ENCODE measurements at places on chromosomes 3 and 15. TPM values are rescaled to one million over a fixed set of nuclear protein-coding genes. Genes with fewer than 3 reads are reported as not detected.

Gene PRKCD
- 5.9 TPM for total RNA-seq

Gene TTBK2
- 14.7 TPM for total RNA-seq

Gene SNTN
- total RNA-seq = not detected

Gene WWTR1
- 30.7 TPM for total RNA-seq

Gene HIGD2B
- not detected for total RNA-seq

Gene CSTA
- total RNA-seq = not detected

Gene SCAANT1
- not detected for total RNA-seq

Gene ALDH1L1
- 43.5 TPM for total RNA-seq

Gene CPLX3
- not detected for total RNA-seq

Gene CX3CR1
- 0.49 TPM for total RNA-seq

GRCh38 chr15:35289024-35289617 is 204.0 kb upstream of the NANOGP8 start:
- H3K27ac ChIP-seq = no peak overlapping the region
- no peak for DNase-seq
- no peaks in the 10 kb centered on the region for H3K4me1 ChIP-seq
- no peaks in the 10 kb centered on the region for H3K27me3 ChIP-seq
- H3K36me3 ChIP-seq = no peaks in the 10 kb centered on the region

DNA sequence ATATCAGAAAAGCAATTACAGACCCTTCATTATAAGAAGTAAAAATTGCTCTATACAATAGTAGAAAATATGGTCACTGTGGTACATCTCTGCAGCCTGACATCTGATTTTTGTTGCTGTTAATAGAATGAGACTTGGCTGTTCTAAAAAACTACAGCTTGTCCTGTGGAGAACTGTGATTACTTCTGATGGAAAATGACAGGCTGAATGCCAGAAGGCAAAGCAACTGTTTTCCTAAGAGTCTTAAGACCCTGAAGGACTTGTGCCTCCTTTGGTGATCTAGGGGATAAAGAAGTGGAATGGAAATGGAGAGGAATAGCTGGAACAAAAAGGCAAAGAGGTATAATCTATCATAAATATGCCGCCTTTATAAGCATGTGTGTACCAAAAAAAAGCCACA is 314.8 kb downstream of the BCHE start:
- H3K4me3 ChIP-seq = no peak overlapping the region
- H3K27me3 ChIP-seq = no peaks in the 10 kb centered on the region
- no peak overlapping the region for H3K27ac ChIP-seq
- DNase-seq = no peak
- no peaks in the 10 kb centered on the region for H3K36me3 ChIP-seq
- H3K4me1 ChIP-seq = no peaks in the 10 kb centered on the region

DNA sequence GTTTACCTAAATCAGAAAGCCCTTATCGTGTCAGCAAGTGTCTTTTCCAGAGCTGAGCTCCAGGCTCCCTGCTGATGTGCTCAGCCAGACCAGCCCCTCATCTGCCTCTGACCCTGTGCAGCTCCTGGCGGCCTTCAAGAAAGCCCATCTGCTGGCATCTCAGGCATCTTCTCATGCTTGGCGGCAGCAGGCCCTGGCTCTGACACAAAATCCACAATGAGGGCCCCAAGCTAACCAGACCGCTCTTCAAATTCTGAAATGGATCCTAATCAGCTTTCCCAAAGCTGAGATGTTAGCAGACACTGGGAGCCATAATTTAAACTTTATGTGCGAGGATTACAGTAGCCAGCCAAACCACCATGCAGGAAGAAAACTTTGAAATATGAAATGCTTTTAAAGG is 50.8 kb upstream of the CTDSPL start:
- no peak for DNase-seq
- no peak overlapping the region for H3K4me3 ChIP-seq
- no peaks in the 10 kb centered on the region for H3K4me1 ChIP-seq
- H3K27me3 ChIP-seq = no peaks in the 10 kb centered on the region

GRCh38 chr3:129439226-129439816 is 427 bp downstream of the MBD4 start:
- H3K27me3 ChIP-seq = no peaks in the 10 kb centered on the region
- no peaks in the 10 kb centered on the region for H3K36me3 ChIP-seq
- DNase-seq = peak; percentile 30
- H3K4me3 ChIP-seq = peak overlapping the region; percentile 80
- peak overlapping the region; percentile 86 for H3K27ac ChIP-seq

GRCh38 chr3:197578376-197578775 is 22.6 kb upstream of the BDH1 start:
- H3K27ac ChIP-seq = no peak overlapping the region
- H3K36me3 ChIP-seq = peaks cover 10% of the 10 kb centered on the region
- no peak for DNase-seq
- no peaks in the 10 kb centered on the region for H3K4me1 ChIP-seq
- H3K27me3 ChIP-seq = no peaks in the 10 kb centered on the region
- no peak overlapping the region for H3K4me3 ChIP-seq

DNA sequence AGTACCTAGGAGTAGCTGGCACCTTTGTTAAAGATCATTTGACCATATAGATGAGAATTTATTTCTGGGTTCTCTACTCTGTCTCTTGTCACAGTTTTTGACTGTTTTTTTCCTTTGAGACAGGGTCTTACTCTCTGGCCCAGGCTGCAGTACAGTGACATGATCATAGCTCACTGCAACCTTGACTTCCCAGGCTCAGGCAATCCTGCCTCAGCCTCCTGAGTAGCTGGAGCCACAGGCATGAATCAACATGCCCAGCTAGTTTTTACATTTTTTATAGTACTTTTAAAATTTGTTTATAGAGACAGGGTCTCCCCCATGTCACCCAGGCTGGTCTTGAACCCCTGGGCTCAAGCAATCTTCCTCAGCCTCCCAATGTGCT is 45.0 kb downstream of the BCL2L10 start:
- H3K27ac ChIP-seq = no peak overlapping the region
- H3K4me1 ChIP-seq = no peaks in the 10 kb centered on the region
- H3K36me3 ChIP-seq = peaks cover 3% of the 10 kb centered on the region
- no peak overlapping the region for H3K4me3 ChIP-seq

- no peaks in the 10 kb centered on the region for H3K27me3 ChIP-seq
- no peaks in the 10 kb centered on the region for H3K36me3 ChIP-seq
- H3K27ac ChIP-seq = no peak overlapping the region
- H3K4me3 ChIP-seq = no peak overlapping the region
- no peaks in the 10 kb centered on the region for H3K4me1 ChIP-seq
- no peak for DNase-seq
Observed at GRCh38 chr3:130572769-130573168, 55.8 kb downstream of the COL6A6 start.

GRCh38 chr15:38559636-38560307 is 4.8 kb downstream of the RASGRP1 start:
- H3K4me3 ChIP-seq = no peak overlapping the region
- H3K36me3 ChIP-seq = no peaks in the 10 kb centered on the region
- peaks cover 6% of the 10 kb centered on the region for H3K27me3 ChIP-seq
- peaks cover 2% of the 10 kb centered on the region for H3K4me1 ChIP-seq

DNA sequence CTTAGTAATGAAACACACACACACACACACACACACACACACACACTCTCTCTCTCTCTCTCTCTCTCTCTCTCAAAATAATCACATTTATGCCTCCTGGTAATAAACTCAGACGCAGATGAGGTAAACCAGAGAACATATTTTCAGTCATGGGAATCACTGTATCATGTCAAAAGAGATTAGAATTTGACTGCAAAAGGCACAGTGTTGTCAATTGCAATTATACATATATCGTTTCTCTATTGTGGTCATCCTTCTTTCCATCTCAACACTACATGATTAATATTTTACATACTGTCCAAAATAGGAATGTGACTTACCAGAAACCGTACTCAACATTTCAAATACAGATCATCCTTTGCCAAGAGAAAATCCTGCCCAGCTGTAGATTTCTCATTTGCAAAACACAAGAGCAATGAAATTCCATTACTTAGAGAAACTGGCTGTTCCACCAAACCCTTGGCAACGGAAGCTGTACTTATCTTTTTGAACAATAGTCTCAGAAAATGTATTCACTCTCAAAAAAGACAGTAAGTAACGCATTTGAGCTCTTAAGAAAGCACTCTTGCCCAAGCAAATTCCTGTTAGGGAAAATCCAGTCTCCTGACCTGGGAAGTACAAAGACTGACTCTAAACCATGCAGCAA is 24.3 kb downstream of the PDZRN3 start:
- H3K27me3 ChIP-seq = no peaks in the 10 kb centered on the region
- H3K27ac ChIP-seq = peak overlapping the region; percentile 7
- no peak overlapping the region for H3K4me3 ChIP-seq
- H3K36me3 ChIP-seq = no peaks in the 10 kb centered on the region

GRCh38 chr15:79674124-79674465 is 222.7 kb downstream of the MTHFS start:
- no peaks in the 10 kb centered on the region for H3K36me3 ChIP-seq
- no peaks in the 10 kb centered on the region for H3K4me1 ChIP-seq
- no peaks in the 10 kb centered on the region for H3K27me3 ChIP-seq
- H3K27ac ChIP-seq = no peak overlapping the region

DNA sequence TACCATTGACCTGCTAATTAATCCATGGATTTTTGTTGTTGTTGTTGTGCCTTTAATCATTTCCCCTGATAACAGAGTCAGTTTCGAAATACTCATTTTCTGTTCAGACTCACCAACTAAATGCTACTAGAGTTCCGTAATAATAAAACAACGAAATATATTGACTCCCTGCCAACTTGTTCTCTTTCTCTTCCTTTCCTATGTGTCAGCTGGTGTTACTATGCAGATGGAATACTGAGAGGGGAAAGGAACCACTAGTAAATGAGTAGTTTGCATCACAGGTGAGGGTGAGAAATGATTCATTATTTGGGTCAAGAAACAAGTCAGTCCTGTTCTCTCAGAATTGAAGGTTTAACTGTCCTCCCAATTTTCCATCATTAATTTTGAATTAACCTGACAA is 1027.3 kb downstream of the TUSC7 start:
- DNase-seq = no peak
- no peaks in the 10 kb centered on the region for H3K4me1 ChIP-seq
- H3K36me3 ChIP-seq = no peaks in the 10 kb centered on the region
- H3K4me3 ChIP-seq = no peak overlapping the region
- no peak overlapping the region for H3K27ac ChIP-seq

- no peaks in the 10 kb centered on the region for H3K4me1 ChIP-seq
- H3K4me3 ChIP-seq = no peak overlapping the region
- DNase-seq = no peak
- no peak overlapping the region for H3K27ac ChIP-seq
- H3K27me3 ChIP-seq = no peaks in the 10 kb centered on the region
- H3K36me3 ChIP-seq = peaks cover 43% of the 10 kb centered on the region
Observed at GRCh38 chr3:127015282-127016042, 32.5 kb downstream of the PLXNA1 start.

- no peak overlapping the region for H3K4me3 ChIP-seq
- H3K4me1 ChIP-seq = no peaks in the 10 kb centered on the region
- no peak for DNase-seq
- no peak overlapping the region for H3K27ac ChIP-seq
Observed at GRCh38 chr3:95172164-95172943, 1109.5 kb downstream of the NSUN3 start.

DNA sequence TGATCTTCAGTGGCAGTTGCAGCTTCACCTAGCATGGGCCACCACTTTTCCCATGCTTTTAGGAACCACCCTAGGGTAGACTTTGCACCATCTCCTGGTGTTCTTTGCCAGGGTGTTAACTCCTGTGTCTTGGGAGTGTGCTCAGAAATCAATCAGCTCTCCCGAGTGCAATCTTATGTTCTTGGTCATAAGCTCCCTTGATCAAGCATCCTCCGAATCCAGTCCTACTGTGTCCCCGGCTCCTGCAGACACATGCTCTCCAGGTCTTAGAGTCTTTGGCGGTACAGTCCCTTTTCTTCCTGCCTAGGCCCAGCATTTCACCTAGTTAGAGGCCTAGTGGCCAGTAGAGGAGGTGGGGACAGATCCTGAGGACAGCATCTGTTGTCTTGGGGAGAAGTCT is 74.7 kb upstream of the SYN2 start:
- H3K27me3 ChIP-seq = no peaks in the 10 kb centered on the region
- H3K4me1 ChIP-seq = no peaks in the 10 kb centered on the region
- no peaks in the 10 kb centered on the region for H3K36me3 ChIP-seq
- no peak overlapping the region for H3K4me3 ChIP-seq
- H3K27ac ChIP-seq = no peak overlapping the region
- DNase-seq = no peak

GRCh38 chr15:71143373-71144310 is 28.4 kb downstream of the THSD4 start:
- no peaks in the 10 kb centered on the region for H3K27me3 ChIP-seq
- no peaks in the 10 kb centered on the region for H3K36me3 ChIP-seq
- no peak overlapping the region for H3K27ac ChIP-seq
- H3K4me3 ChIP-seq = no peak overlapping the region
- peaks cover 35% of the 10 kb centered on the region for H3K4me1 ChIP-seq

- peak; percentile 17 for DNase-seq
- H3K36me3 ChIP-seq = no peaks in the 10 kb centered on the region
- H3K4me3 ChIP-seq = no peak overlapping the region
- no peak overlapping the region for H3K27ac ChIP-seq
- no peaks in the 10 kb centered on the region for H3K27me3 ChIP-seq
- no peaks in the 10 kb centered on the region for H3K4me1 ChIP-seq
Observed at GRCh38 chr3:170811928-170812591, 57.9 kb downstream of the RPL22L1 start.

DNA sequence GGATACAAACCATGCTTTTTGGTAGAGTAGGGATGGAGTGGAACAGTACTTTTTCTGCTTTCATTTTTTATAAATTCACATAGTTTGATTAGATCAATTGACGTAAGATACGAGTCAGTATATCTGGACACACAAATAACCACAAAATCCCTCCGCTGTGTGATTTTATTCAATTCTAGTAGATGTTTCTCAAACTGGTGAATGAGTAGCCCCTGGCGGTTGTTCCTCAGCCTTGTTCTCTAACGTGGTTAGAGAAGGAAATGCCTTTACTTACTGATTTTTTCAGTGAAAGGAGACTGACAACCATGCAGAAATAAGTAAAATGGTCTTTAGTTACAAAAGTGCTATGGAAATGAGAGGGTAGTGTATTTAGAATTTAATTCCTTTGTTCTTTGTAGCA is 161.0 kb downstream of the TCF12 start:
- DNase-seq = no peak
- no peak overlapping the region for H3K4me3 ChIP-seq
- no peaks in the 10 kb centered on the region for H3K27me3 ChIP-seq
- H3K4me1 ChIP-seq = peaks cover 20% of the 10 kb centered on the region
- no peak overlapping the region for H3K27ac ChIP-seq
- no peaks in the 10 kb centered on the region for H3K36me3 ChIP-seq

DNA sequence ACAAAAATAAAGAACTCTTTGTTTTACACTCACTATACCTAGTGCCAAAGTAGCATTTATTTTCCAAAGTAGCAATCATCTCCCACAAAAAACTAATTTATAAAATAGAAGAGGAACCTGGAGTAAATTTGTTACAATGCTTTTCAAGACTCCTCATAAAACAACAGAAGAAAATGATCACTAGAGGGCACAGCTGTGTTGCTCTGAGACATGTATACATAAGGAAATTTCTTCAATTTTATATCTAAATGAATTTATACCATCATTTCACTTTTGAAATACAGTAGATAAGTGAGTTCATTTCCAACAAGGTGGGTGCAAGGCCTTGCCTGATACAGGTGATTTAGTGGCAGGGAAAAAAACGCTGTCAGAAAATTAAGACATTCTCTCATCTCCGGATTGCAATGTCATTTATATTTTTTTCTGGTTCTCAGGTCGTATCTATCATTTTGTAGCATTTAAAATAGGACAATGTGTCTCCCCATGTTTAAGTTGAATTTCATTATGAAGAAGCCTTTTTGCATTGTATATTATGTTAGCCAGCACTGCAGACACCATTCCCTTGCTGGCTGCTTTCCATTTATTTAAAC is 25.3 kb upstream of the ARHGEF26 start:
- no peaks in the 10 kb centered on the region for H3K27me3 ChIP-seq
- H3K4me3 ChIP-seq = no peak overlapping the region
- no peak overlapping the region for H3K27ac ChIP-seq
- DNase-seq = no peak
